Cortex of kidney (tissue), 1 donor: ENCODE measurements at places on chromosomes 7 and 10.

- no peak for DNase-seq
Measured at GRCh38 chr7:22476824-22477223, 23.2 kb downstream of the STEAP1B start.

- DNase-seq: no peak
Measured at GRCh38 chr7:107150375-107151073, 18.3 kb upstream of the HBP1 start.

DNA sequence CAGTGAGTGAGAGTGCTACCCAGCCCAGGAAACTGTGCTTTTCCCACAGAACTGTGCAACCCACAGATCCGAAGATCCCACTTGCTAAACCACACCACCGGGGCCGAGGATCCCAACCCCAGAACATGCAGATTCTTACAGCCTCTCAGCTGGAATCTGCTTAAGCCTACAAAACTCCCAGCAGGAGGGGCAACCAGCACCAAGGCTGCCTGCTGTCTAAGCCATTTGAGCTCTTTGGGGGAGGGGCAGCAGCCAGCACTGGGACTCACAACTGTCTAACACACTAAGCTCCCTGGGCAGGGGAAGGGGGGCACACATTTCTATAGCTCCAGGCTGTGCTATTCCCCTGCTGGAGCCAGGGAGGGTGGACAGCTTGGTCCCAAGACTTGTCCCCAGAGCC is 529.9 kb downstream of the XPNPEP1 start:
- no peak for DNase-seq

DNA sequence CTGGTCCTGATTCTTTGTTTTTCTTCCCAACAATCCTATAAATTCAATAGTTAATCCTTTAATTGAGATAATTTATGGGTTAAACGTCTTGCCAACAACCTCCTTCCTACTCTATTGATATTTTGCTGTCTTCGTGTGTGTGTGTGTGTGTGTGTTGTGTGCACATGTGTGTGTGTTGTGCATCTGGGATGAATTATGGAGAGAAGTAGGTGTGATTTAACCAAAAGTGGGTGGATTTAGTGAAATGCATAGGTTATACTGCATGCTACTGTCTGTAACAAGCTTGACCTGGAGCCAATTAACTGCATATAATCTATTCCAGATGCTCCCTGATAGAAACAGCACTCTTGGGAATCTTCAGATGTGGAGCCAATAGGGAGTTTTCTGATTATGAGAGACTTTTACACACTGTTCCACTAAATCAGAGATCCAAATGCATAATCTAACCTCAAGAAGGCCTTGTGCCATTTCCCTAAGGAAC is 61.2 kb downstream of the SEMA3D start:
- no peak for DNase-seq

GRCh38 chr7:22640269-22640668 is 86.7 kb upstream of the IL6 start:
- DNase-seq: no peak

- DNase-seq: no peak
Measured at GRCh38 chr10:132142396-132143161, 44.2 kb upstream of the DPYSL4 start.

- no peak for DNase-seq
Measured at GRCh38 chr10:94420998-94421528, 18.7 kb downstream of the TBC1D12 start.

DNA sequence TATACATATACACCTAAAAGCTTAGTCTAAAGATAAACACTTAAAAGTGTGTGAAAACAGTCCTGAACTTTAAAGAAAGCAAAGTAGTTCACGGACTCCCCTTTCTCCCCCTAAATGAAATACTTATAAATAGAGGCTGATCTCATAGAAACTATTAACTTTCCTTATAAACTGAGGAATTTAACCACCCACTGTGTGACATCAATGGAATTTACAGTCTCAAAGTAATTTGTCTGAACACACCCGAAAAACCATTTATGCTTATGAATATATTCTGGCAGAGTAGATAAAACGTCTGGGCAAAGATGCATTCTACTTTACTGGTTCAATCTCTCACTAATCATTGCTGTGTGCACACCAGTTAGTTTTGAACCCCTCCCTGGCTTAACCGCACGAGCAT is 181.8 kb upstream of the DGKB start:
- no peak for DNase-seq

- no peak for DNase-seq
Measured at GRCh38 chr7:51242007-51242691, 74.5 kb downstream of the COBL start.

GRCh38 chr7:47574482-47575329 is 7.2 kb downstream of the TNS3 start:
- DNase-seq: no peak

DNA sequence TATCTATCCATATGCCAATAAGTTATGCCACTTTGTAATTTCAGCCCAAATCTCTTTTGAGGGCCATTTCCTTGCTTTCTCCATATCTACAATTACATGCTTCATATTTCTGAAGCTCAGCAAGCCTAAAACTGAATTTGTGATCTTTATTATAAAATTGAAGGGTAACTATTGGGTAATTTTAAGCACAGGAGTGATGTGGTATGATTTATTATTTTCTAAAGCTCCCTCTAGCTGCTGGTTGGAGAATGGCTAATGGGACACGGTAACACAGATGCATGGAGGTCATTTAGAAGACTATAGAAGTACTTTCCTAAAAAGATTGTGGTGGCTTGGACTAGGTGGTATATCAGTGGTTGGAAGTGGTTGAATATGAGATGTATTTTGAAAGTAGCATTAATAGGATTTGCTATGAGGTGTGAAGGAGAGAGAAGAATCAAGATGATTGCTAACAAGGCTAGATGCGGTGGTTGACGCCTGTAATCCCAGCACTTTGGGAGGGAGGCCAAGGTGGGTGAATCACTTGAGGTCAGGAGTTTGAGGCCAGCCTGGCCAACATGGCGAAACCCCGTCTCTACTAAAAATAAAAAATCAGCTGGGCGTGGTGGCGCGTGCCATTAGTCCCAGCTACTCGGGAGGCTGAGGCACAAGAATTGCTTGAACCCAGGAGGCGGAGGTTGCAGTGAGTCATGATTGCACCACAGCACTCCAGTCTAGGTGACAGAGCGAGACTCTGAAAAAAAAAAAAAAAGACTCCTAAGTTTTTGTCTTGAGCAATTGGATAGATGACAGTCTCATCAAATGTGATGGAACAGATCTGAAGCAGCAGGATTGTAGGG is 13.9 kb downstream of the KLHDC10 start:
- DNase-seq: no peak

DNA sequence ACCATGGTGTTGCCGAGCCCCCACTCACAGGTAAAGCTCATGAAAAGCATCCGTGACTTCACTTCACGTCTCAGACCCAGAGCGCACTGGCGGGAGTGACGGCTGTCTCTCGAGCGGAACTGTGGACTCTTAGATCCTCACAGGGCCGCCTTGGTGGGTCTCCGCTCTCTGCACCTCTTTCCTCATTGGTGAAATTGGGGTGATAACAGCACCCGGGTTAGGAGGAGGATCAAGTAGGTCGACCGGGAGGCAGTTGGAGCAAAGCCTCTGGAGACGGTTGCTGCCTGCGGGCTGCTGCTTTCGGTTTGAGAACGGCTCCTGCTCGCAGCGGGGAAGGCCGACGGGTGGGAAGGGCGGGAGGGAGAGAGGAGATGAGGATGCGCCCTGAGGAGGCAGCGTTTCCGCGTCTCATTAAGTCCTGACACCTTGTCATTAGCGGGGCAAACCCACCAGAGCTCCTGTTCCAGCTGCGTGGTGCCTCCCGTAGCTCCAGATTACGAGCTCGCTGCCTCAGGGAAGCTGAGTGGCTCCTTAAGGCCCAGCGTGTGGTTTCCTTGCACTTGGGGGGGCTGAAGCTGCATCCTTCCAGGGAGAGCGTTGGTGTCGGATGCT is 51.9 kb upstream of the CFAP46 start:
- DNase-seq: no peak

GRCh38 chr7:14639329-14639728 is 263.2 kb downstream of the DGKB start:
- DNase-seq: no peak

GRCh38 chr7:85471307-85471706 is 284.5 kb upstream of the SEMA3D start:
- DNase-seq: no peak

DNA sequence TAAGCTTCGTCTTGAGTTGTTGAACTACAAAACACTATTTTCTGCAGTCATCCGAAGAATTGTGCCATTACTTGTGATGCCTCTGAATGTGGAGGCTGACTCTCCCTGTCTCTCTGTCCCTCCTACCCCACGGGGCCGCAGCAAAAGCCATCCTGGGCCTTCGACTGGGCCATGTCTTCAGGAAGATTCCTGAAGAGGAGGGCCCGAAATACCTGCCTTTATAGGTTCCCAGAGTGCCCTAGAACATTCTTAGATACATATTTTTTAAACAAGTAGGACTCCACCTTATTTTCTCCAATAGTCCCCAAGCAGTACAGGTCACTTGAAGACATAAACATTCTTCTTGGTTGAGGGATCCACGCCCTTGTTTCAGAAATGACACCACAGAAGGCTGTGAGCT is 8.1 kb downstream of the IGFBP3 start:
- no peak for DNase-seq

DNA sequence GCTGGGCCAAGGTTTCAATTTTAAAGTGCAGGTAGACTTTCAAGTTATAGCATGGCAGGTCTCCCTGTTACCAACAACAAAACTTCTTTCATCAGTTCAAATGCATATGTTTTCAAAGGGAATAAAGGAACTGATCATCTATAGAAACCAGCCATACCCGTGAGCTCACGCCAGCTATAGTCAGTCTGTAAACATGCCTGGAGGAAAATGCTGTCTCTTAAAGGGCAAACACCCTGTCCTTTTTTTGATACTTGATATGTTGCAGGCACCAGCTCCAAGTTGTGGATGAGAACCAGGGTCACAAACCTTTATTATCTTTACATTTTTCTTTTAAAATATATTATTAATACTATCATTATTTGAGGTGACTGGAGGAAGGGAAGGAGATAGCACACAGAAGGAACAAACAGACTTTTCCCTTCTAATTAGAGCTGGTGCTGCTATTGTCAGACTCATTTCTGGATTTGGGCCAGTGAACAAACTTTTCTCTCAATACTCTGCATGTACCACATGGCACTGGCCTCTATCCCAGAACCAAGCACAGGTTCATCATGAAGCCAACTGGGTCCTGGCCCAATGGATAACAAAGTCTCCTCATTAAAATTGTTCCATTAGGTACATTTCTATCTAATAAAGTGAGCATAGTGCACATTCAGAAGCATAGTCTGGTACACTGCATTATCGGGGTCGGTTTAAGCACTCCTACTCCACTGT is 1102.4 kb downstream of the SORCS3 start:
- no peak for DNase-seq

DNA sequence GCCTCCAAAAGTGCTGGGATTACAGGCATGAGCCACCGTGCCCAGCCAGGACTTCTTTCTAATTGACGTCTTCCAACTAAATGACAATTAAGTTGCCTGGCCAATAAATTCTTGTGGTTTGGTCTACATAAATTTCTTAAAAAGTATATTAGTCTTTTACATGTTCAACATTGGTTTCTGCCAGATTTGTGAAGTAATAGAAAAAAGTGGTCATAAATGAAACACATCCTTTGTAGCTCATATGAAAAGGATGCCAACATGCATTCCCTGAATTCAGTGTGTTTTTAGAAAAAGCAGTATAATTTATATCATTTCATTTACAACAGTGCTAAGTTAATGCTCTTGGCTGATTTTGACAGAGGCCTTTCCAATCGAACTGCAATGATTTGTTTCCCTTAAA is 215.0 kb downstream of the TAX1BP1 start:
- no peak for DNase-seq

DNA sequence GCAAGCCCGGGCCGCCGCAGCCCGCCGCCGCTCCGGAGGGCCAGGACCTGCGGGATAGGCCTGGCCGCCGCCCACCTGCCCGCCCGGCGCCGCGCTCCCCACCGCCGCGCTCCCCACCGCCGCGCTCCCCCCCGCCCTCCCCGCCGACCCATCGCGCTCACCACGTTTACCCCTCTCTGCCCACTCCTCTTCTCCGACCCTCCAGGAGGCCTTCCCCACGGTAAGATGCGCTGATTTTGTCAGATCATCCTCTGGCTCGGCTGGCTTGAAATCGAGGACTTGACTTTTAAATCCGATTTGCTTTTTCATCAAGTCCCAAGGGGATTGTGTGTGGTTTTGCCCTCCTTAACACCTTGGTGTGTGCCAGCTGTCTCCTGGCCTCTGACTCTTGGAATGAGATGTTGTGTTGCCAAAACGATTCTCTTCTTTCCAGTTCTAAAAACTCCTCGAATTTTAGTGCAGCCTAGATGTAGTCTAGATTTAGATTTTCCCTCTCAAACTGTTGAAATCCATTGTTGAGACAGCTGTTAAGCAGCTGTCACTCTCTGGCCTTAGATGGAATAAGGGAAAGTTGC is 738 bp downstream of the POM121 start:
- DNase-seq: no peak

GRCh38 chr10:7464691-7465090 is 53.9 kb upstream of the SFMBT2 start:
- DNase-seq: no peak

DNA sequence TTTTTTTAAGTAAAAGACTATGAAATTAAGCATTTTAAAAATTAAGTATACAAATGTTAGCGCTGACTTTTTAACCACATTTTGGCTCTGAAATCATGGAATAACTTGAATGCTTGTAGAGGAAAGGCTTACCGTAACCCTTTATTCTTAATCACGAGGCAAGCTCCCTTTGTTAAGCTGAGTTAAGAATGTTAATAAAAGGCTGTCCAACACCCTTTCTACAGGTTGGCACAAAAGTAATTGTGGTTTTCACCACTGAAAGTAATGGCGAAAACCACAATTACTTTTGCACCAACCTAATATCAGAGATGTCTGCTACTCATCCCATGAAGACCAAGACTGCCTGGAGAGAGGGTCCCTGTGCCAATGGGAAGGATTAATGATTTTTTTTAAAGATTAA is 70.6 kb downstream of the STK17A start:
- no peak for DNase-seq

DNA sequence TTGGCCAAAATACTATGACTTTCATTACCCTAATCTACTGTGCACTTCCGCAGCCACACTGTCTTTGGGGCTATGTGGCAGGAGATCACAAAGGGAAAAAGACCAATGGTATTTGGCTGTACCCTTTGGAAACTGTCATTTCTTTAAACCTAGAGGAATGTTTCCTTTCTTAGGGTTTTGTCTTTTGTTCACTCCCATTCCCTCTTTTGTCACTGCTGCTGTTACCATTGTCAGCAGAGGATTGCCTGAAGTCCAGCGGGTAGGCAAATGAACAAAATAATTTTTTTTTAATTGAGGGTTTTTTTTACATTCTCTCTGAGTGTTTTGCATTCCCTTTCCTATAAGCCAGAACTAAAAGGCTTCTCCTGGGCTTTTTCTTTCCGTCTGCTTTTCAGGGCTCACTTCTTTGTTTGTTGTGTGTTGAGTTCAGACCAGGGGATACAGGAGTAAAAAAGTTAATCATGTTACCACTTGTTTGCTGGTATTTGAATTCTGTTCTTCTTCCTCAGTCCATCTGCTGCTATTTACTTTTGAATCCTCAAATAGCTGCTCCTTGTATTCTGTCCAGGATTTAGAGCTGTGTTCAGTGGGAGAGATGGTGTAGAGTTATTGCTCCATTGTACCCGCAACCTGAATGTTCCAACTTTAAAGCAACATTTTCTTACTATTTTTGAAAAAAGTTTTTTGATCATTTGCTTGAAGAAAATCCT is 374.6 kb downstream of the SUGCT start:
- DNase-seq: no peak

GRCh38 chr10:10317151-10317550 is 700.5 kb upstream of the CELF2 start:
- no peak for DNase-seq

GRCh38 chr7:28081016-28081415 is 99.6 kb downstream of the JAZF1 start:
- DNase-seq: no peak
